ENCODE measurements at places on chromosomes 13 and 19.

DNA sequence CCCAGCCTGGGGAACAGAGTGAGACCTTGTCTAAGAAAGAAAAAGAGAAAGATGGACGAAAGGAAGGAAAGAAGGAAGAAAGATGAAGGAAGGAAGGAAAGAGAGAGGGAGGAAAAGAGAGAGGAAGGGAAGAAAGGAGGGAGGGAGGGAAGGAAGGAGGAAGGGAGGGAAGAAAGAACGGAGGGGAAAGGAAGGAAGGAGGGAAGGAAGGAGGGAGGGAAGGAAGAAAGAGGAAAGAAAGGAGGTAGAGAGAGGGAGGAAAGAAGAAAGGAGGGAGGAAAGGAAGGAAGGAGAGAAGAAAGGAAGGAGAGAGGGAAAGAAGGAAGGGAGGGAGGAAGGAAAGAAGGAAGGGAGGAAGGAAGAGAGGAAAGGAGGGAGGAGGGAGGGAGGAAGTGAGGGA is 20.9 kb downstream of the CABP5 start:
- no peak for DNase-seq

GRCh38 chr19:7705387-7706187 is 3.7 kb upstream of the FCER2 start:
- DNase-seq: no peak

DNA sequence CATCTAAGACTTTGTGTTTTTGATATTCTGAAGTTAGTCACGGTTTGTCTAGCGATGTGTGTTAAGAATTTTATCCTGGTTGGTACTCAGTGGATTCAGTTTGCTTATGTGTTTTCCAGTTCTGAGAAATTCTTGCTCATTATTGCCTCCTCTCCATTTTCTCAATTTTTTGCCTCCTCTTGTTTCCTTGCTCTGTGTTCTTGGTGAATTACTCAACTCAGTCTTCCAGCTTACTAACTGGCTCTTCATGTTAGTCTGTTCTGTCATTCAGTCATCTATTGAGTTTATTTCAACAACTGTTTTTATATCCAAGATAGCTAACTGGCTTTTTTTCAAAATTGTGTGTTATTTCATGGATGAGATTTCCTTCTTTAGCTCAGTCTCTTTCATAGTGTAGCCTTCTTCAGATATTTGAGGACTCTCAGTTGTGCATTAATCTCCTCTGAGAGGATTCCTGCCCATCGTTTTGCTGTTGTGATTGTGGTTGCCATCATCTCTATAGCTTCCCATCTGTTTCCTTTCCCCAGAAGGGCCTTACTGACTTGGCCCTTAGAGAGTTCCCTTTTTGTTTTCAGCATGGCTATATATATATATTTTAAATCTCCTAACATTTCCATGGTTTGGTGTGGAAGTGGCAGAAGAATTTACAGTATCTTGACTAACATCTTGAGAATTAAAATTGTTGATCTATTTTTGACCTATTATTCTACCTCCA is 6.2 kb downstream of the SETDB2 start:
- DNase-seq: no peak

- DNase-seq: no peak
These were observed 73.0 kb downstream of the IPO5 start for GRCh38 chr13:98026457-98026857.

DNA sequence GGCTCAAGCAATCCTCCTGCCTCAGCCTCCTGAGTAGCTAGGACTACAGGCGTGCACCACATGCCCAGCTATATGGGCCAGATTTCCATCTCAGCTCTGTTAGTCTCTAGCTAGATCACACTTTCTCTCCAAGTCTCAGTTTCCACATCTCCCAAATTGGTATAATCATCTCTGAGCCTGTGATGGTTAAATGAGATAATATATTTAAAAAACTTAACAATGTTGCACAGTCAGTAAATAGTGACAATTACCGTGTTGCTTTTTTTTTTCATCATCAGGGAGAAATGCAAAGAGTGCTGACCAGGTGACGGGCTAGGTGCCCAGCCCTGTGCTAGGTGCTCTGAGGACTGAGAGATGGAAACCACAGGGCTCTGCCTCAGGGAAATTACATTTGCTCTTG is 36.9 kb upstream of the C19orf12 start:
- DNase-seq: no peak

DNA sequence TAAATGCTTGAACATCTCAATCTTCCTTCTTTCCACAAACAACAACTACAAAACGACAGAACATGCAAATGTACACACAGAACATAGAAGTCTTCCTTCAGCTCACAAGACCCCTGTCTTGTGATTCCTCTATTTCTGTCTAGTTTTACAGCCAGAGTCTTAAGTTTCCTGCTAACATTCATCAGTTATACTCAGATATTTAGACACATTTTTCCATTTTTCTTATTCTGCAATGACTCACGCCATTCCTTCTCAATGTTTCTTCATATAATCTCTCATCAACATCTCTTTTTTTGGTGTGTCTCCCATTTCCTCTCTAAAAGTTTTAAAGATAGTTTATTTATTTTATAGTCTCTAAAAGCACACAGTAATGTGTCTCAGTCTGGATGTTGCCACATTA is 1872.9 kb upstream of the PCDH20 start:
- no peak for DNase-seq

GRCh38 chr19:46063201-46063600 is 22.4 kb upstream of the IGFL4 start:
- no peak for DNase-seq

DNA sequence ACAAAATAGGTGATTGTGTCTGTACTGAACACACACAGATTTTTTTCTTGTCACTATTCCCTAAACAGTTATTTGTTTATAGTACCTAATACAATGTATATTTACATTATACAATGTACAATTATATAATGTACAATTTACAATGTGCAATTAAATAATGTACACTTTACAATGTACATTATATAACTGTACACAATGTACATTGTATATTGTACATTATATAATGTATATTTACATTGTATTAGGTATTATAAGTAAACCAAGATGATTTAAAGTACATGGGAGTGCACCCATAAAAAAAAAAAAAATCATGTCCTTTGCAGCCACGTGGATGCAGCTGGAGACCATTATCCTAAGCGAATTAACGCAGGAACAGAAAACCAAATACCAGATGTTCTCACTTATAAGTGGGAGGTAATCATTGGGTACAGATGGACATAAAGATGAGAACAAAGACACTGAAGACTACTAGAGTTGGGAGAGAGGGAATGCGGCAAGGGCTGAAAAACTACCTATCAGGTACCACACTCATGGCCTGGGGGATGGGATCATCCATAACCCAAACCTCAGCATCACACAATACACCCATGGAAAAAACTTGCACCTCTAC is 68.1 kb downstream of the ABCC4 start:
- no peak for DNase-seq
